ENCODE measurements at places on chromosomes 5 and 9.

GRCh38 chr5:163548649-163549048 is 43.2 kb downstream of the MAT2B start:
- no peak for DNase-seq

GRCh38 chr5:149733129-149733900 is 3.2 kb downstream of the PPARGC1B start:
- DNase-seq, result no peak

DNA sequence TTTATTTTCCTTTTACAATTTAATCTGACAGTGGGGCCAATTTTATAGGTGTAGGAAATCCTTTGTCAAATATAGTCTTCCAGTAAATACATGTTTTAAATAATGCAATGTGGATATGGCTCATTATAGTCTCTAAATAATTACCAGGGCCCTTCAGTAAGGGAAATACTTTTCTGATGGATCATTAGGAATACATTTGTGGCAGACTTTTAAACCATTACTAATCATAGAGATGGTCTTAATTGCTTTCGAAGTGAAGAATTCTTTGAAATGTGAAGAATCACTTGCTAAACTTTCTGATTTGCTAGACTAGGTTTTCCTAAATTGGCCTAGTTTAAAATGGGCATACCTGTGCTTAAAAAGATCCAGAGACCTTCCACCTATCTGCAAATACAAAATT is 105.6 kb upstream of the ELL2 start:
- no peak for DNase-seq

- DNase-seq, result peak; percentile 17
These were observed 20.0 kb downstream of the MOCS2 start for GRCh38 chr5:53089481-53089991.

DNA sequence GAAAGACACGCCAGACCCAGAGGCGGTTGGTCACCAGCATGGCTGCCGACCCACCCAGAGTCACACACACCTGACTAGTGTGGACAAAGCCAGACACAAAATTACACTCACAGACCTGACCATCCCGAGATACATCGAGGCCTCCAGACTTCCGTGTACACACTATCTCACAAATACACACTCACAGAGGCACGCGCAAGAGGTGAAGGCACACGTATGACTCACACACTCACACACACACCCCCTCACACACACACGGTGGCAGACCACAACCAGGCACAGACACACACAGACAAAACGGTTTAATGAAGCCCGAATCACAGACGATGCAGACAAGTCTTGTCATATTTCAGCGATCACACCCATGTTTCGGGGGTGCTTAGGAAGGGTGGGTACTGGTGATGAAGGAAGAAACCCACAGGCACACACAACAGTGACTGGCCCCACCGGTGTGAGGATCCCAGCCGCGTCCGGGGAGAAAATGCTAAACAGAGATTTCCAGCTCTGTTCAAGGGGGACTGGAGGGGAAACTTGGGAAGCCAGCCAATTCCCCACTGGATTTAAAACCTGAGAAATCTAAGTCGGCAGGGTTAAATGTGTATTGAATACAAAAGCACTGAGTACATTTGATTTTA is 51.3 kb downstream of the CRB2 start:
- no peak for DNase-seq

- no peak for DNase-seq
These were observed 188.7 kb downstream of the EBF1 start for GRCh38 chr5:158910782-158911692.

DNA sequence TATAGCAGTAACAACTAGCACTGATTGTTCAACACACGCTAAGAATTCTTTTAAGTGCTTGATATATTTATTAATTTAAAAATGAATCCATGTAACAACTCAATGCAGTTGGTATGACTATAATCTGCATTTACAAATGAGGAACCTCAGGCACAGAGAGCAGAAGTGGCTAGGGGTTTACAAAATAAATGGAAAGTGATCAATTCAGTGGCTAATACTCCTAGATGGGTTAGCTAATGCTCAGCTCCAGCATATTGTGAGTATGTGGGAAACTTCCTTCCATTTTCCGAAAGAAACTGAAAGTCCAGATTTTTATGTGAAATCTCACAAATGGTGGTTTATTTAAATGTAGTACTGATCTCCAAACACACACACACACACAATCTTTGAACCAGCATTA is 128.0 kb downstream of the RFX3 start:
- no peak for DNase-seq

GRCh38 chr9:35906923-35907699 is 1.1 kb downstream of the HRCT1 start:
- no peak for DNase-seq

GRCh38 chr9:114003758-114004157 is 74.3 kb downstream of the AMBP start:
- no peak for DNase-seq

DNA sequence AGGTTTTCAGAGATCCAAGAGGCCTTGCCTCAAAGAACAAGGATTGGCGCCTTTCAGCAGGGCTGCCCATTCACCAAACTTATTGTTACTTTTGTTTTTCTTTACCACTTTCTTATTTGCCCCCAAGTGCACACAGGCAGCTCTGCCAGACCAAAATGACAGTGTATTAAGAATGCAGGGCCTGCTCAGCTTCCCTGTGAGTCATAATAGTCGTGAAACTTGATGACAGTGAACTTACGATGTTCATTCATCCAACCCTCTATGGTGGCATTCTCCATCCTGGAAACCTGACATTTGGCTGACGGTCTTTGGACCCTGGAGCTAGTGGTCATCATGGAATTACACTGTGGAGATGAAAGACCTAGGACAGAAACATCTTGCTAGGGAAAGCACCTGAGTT is 44.3 kb downstream of the UBE2QL1 start:
- DNase-seq, result no peak

GRCh38 chr9:110112792-110113191 is 95.2 kb downstream of the C9orf152 start:
- DNase-seq, result no peak

Data from CD4-positive, alpha-beta T cell treated with Interleukin-12 subunit alpha and Interleukin-12 subunit beta, for 1 hour (primary cell).